CD8-positive, alpha-beta memory T cell (primary cell): ENCODE measurements at places on chromosomes 2 and 18. TPM values are rescaled to one million over a fixed set of nuclear protein-coding genes. Genes with fewer than 3 reads are reported as not detected.

- H3K36me3 ChIP-seq: no peaks in the 10 kb centered on the region
- no peaks in the 10 kb centered on the region for H3K4me1 ChIP-seq
- H3K4me3 ChIP-seq: no peak overlapping the region
- H3K27ac ChIP-seq: no peak overlapping the region
- no peak for DNase-seq
- H3K27me3 ChIP-seq: no peaks in the 10 kb centered on the region
Observed at GRCh38 chr2:142721015-142721414, 156.4 kb upstream of the KYNU start.

Gene TUBA3E
- total RNA-seq: not detected

DNA sequence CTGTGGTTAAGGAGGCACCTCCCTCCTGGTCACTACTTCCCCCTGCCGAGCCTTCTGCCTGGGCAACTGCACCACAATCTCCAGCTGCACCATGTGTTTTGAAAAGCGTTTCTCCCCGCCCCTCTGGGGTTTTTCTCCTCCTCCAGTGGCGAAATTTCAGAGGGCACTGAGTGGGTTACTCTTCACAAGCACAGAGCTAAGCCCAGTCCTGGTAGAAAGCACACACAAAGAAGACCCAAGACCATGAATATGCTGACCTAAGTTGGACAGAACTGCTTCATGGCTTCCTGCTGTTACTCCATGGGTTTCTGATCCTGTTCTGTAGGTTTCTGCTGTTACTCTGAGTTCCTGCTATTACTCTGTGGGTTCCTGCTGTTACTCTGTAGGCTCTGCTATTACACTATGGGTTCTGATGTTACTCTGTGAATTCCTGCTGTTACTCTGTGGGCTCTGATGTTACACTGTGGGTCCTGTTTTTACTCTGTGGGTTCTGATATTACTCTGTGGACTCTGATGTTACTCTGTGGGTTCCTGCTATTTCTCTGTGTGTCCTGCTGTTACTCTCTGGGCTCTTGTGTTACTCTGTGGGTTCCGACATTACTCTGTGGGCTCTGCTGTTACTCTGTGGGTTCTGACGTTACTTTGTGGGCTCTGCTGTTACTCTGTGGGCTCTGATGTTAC lies 216.6 kb downstream of the RTP5 start:
- H3K4me3 ChIP-seq: no peak overlapping the region
- no peaks in the 10 kb centered on the region for H3K36me3 ChIP-seq
- peaks cover 12% of the 10 kb centered on the region for H3K4me1 ChIP-seq
- DNase-seq: no peak
- H3K27me3 ChIP-seq: no peaks in the 10 kb centered on the region

- H3K27ac ChIP-seq: no peak overlapping the region
- H3K4me1 ChIP-seq: no peaks in the 10 kb centered on the region
- no peak overlapping the region for H3K4me3 ChIP-seq
- DNase-seq: no peak
- no peaks in the 10 kb centered on the region for H3K36me3 ChIP-seq
Observed at GRCh38 chr2:178069551-178069950, 3.0 kb downstream of the PDE11A start.

- no peaks in the 10 kb centered on the region for H3K36me3 ChIP-seq
- no peak overlapping the region for H3K27ac ChIP-seq
- no peak for DNase-seq
- no peak overlapping the region for H3K4me3 ChIP-seq
Observed at GRCh38 chr2:96374211-96374951, 38.8 kb downstream of the NCAPH start.

Gene IL1B
- not detected for total RNA-seq

- DNase-seq: no peak
- peak overlapping the region; percentile 67 for H3K4me3 ChIP-seq
- peaks cover 14% of the 10 kb centered on the region for H3K4me1 ChIP-seq
- no peaks in the 10 kb centered on the region for H3K36me3 ChIP-seq
Observed at GRCh38 chr2:24083567-24084385, 858 bp downstream of the TP53I3 start.

- DNase-seq: no peak
- H3K27ac ChIP-seq: no peak overlapping the region
- no peaks in the 10 kb centered on the region for H3K4me1 ChIP-seq
- no peaks in the 10 kb centered on the region for H3K27me3 ChIP-seq
- no peaks in the 10 kb centered on the region for H3K36me3 ChIP-seq
- H3K4me3 ChIP-seq: no peak overlapping the region
Observed at GRCh38 chr2:17160594-17160993, 357.6 kb downstream of the RAD51AP2 start.

Gene TYMS
- total RNA-seq: 297 TPM

Gene TNFAIP6
- total RNA-seq: not detected

- no peaks in the 10 kb centered on the region for H3K27me3 ChIP-seq
- no peaks in the 10 kb centered on the region for H3K36me3 ChIP-seq
- H3K27ac ChIP-seq: no peak overlapping the region
- DNase-seq: no peak
- no peaks in the 10 kb centered on the region for H3K4me1 ChIP-seq
Observed at GRCh38 chr18:8167026-8167425, 442.2 kb upstream of the RAB12 start.

DNA sequence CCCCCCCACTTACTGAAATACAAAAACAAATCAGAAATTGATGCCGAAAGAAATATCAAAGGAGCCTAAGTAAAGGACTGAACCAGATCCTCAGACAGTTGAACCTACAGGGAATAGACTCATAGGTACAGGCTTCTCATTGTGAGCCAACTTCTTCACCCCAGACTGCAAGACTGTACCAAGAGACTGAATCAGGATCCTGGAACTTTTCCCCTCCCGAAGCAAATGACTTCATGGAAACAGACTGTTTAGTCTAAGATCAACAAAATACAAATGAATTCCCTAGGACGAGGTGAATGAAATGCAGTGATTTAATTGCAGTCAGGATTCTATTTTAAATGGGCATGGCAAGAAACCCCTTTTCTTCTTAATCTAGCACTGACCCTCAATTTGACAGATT lies 53.6 kb upstream of the RNF152 start:
- no peak overlapping the region for H3K27ac ChIP-seq
- no peak overlapping the region for H3K4me3 ChIP-seq
- H3K27me3 ChIP-seq: no peaks in the 10 kb centered on the region

DNA sequence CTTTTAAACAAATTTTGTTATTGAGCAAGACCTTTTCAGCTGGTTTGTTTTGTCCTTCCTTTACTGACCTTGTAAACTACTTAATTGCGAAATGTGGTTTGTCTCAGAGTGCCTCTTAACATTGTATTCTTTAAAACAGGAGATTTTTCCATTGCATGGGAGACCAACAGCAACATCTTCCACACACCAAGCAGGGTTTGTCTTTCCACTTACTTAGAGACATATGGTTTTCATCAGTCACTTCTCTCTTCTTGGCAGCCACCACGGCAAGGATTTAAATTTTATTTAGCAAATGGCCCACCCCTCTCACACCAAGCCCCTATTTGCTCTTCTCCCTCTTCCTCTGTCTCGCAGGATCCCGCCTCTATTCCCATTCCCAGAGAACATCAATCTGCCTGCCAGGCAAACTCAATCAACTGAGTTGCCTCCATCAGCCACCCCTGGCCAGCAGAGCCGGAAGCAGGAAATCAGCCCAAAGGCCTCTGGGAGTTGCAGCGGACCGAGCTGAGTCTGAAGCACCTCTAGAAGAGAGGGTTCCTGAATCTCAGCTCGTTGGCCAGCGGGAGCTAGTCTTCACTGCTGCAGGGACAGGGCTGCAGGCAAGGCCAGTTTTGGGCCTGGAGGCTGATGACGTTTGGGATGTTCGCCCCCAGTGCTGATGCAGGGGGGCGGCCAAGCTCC lies 11.3 kb upstream of the CIB4 start:
- H3K36me3 ChIP-seq: no peaks in the 10 kb centered on the region
- no peak overlapping the region for H3K27ac ChIP-seq
- H3K4me1 ChIP-seq: no peaks in the 10 kb centered on the region
- no peak overlapping the region for H3K4me3 ChIP-seq
- H3K27me3 ChIP-seq: no peaks in the 10 kb centered on the region
- DNase-seq: no peak

Gene SAG
- not detected for total RNA-seq

- no peaks in the 10 kb centered on the region for H3K36me3 ChIP-seq
- no peak overlapping the region for H3K27ac ChIP-seq
- DNase-seq: no peak
- H3K4me3 ChIP-seq: no peak overlapping the region
Observed at GRCh38 chr18:55694291-55694690, 106.3 kb upstream of the TCF4 start.

Gene ALPG
- not detected for total RNA-seq

DNA sequence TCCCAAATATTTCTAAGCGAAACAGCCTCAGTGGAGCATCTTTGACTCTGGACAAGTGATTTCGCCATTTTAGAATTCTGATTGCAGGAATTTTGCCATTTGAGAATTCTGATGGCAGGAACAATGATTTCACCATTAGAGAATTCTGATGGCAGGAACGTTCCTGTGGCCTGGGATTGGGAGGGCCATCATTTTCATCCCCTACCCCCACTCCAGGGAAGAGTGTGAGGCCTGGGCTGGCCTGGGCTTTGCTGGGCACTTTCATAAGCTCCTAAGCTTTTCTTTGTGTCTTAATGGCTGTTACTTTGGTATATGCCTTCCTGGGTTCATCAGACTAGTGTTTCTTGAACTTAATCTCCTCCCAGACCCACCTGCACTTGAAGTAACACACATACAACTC lies 129.3 kb upstream of the EPAS1 start:
- no peaks in the 10 kb centered on the region for H3K4me1 ChIP-seq
- no peak overlapping the region for H3K4me3 ChIP-seq
- H3K36me3 ChIP-seq: no peaks in the 10 kb centered on the region
- DNase-seq: no peak
- no peak overlapping the region for H3K27ac ChIP-seq
